ENCODE measurements at places on chromosomes 2 and 18.

DNA sequence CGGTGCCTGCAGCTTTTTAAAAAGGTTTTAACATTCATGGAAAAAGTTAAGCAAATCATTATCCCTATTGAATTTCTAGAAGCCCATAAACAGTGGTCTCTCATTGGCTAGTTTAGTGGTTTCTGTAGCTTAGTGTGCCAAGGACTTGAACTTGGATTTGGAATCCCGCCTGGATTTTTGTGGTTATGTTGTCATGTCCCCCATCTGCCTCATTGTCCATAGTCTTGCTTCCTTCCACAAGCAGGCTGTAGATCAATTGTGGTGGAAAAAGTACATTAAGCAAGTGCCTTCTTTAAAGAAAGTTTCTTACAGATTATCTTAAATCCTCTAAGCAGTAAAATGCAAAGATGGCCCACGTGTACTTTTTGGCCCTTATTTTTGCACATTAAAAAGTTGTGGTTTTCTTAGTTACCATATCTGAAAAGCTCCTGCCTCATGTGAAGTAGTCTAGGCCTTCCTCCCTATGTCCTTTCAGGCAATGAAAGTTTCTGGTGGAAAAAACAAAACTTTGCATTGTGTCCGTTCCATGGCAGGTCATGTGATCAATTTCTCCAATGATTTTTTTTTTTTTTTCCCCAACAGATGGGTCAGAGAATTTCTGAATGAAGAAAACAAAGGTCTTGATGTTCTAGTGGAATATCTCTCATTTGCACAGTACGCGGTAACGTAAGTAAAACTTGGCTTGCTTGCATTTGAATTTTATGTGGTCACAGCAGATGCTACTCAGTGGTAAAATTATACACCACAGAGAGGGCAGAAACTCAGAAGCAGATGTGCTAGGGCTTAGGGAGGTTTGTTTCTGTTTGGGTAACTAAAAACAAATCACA, 158.9 kb downstream of the PRPF40A start:
- DNase-seq = peak; percentile 82

DNA sequence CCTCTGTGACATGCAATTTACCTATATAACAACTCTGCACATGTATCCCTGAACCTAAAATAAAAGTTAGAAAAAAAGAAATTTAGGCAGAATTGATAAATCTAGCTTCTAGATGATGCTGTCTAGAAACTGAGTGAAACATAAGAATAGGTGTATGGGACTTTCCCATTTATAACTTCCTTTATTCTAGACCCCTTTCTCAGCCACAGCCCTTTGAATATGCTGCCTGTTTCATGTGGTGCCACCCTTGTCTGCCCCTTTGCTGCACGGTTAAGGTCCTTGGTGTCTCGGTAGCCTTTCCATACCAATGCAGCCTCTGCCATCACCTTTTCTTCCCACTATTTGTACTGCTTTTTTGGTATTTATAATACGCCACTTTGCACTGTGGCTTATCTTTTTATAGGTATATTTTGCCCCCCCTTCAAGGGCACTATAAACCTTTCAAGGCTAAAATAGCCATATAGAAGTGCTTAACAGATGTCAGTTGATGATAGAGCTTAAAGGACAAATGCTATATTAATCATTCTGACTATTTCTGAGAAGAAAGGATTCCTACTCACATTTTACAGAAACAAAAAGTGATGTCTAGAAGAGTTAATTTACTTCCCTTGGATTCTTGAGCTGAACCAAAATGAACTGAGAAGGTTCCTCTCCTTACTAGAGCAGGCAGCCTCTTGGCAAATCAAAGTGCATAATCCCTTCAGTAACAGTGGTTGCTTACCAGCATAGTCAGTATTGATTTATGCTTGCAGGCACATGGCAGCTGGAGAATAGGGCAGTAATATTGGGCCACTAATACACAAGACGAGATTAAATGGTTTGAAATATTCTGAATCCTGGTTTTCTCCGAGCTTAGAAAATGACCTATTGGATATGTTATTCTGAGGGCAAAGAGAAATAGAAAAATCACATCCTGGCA, 88.1 kb upstream of the CYP26B1 start:
- no peak for DNase-seq

- no peak for DNase-seq
These were observed 44.5 kb downstream of the TNS1 start for GRCh38 chr2:217958206-217958883.

GRCh38 chr2:225002656-225003045, 39.6 kb downstream of the DOCK10 start:
- no peak for DNase-seq

- DNase-seq = no peak
These were observed 198.0 kb upstream of the CCDC150 start for GRCh38 chr2:196441527-196441926.

GRCh38 chr2:237896507-237896892, 37.1 kb downstream of the RAMP1 start:
- no peak for DNase-seq

- DNase-seq = no peak
These were observed 36.8 kb upstream of the UNC80 start for GRCh38 chr2:209734805-209735204.

- no peak for DNase-seq
These were observed 29.6 kb downstream of the LPIN2 start for GRCh38 chr18:2983296-2983695.

- no peak for DNase-seq
These were observed 141.8 kb downstream of the SMAD2 start for GRCh38 chr18:47788621-47789020.

DNA sequence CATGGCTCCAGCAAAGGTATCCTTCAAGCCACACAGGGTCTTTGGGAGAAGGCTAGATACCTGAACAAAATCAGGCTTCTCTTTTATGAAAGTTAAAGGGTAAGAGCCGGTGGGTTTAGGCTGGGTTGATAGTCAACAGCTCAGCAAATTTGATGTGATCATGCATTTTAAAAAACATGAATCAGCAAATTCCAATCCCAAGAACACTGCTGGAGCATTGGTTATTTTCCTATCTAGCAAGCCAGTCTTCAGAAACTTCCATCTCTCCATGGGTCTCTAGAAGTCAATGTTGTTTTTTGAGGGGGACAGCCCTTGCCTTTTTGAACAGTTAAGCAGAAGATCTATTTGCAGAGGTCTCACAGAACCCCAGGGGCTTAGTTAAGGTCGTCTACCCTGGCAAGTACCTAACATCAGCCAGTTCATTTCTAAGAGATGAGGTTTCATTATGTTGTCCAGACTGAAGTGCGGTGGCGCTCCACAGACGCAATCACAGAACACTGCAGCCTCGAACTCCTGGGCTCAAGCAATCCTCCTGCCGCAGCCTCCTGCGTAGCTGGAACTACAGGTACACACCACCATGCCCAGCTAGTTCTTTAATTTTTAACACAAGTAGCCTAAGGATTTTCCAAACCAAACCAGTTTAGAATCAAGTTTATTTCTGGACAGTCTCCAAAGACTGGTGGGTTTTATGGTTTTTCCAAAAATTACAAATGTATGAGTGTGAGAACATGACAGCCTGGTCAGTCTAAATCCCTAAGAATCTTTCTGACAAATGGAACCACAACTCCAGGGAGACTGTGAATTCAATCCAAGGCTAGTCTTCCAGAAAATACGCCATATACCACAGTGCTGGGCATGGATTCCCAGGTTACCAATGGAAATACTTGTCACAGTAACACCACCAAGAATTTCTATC, 4.1 kb upstream of the ZCCHC2 start:
- DNase-seq = no peak

DNA sequence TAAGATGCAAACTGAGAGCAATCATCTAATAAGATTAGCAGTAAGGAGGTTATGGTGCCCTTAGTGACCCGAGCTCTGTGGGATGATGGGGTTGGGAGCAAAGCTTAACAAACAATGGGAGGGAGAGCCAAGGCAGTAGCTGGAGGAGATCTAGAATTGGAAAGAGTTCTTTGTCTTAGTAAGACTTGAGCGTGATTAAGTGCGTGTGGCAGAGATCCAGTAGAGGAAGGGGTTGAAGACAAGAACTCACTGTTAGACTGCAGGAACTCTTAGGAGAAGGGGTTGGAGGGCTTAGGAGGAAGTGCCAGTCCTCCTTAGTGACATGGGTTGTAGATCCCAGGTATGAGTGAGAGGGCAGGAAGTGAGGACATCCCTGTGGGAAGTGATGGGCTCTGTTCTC, 184.7 kb downstream of the GFPT1 start:
- DNase-seq = no peak

DNA sequence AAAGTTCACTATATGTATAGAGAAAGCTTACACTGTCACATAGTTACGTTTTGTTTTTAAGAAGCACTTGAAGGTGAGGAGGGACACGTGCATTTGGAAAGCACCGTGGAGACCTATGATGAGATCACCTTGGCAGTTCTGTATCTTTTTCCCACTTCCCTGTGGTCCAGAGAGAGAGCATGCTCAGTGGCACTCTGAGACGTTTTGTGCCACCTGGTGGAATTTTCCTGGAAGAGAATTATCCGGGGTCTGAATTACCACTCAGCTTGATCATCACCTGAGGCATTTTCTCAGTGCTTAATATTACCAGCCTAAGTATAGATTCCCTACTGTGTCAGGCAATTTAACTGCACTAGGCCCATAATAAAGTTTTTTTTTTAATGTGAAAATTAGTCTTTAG, 469.4 kb upstream of the SMIM21 start:
- no peak for DNase-seq

DNA sequence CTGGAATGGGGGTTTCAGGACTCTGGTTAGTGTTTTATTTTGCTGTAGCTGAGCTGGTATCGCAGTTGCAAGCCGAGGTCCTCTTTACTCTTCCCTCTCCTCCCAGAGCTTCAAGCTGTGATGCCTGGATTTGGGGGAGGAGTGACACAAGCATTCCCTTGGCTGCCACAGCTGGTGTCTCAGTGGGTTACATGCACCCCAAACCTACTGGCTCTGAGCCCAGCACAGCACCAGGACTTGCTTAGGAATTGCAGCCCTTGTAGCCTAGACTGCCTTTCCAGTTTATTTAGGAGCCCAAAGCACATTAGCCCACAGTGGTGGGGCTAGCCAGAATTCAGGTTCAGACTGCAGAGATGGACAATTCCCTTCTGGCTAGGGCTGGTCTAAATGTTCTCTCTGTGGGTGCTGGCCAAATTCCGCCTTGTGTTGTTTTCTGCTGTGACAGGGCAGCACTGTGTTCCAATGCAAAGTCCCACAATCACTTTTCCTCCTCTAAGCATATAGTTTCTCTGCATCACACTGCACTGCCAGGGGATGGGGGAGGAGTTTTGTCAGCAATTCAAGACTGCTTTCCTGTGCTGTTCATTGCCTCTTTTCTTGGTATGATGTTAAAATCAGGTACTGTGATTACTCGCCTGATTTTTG, 122.8 kb downstream of the SLC4A10 start:
- DNase-seq = no peak

GRCh38 chr2:216436383-216436782, 24.1 kb downstream of the SMARCAL1 start:
- no peak for DNase-seq

- DNase-seq = peak; percentile 73
These were observed 71.9 kb downstream of the VWC2L start for GRCh38 chr2:214482728-214483127.

DNA sequence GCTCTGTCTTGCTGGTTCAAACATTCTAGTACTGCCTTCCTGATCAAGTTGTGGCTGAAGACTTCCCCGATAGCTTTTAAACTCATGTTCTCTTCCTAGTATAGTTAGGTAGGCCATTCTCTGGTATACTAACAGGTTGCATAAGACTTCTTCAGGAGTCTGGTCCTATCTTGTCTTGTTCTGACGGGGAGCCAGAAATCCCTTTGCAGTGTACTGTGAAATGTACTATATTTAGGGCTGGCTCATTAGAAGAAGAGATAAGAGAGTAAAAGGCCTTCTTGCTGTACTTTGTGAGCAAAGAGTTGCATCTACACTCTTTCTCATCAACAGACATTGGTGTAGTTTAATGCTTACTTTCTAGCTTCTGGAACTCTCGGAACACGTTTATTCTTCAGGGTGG, 331.9 kb downstream of the NUP35 start:
- DNase-seq = no peak

DNA sequence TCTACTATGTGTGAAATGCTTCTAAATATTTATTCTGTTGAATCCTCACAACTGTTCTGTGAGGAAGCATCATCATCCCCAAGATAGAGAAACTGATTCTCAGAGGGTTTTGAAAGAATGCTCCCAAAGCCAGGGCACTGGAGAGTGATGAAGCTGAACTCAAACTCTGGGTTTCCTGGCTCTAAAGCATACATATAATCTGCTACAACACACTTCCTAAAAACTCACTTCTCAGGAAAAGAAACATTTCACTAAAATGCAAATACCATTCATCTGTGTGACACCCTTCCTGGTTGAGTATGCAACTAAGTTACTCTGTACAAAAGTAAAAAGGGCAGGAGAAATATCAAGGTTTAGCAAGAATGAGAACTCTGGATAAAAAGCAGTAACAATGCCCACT, 58.6 kb downstream of the GRB14 start:
- no peak for DNase-seq

DNA sequence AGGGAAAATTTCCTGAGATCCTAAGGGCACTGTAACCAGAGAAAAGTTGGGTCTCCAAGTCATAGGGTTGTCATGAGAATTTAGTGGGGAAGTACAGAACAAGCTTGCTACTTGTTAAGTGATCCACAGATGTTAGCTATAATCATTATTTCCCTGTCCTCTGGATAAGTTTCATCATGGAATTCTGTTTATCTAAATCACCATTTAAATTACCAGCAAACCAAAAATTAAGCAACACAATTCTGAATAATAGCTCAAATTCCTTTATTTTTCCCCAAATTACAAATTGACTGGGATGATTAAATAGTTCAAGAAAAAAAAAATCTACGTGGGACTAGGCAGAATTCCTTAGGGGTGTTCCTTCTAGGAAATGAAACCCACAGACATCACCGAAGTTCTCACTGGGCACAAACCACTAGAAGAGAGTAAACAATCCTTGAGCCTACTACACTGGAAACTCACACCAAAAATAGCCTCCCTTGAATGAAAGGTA, 159.5 kb downstream of the COL6A3 start:
- no peak for DNase-seq

DNA sequence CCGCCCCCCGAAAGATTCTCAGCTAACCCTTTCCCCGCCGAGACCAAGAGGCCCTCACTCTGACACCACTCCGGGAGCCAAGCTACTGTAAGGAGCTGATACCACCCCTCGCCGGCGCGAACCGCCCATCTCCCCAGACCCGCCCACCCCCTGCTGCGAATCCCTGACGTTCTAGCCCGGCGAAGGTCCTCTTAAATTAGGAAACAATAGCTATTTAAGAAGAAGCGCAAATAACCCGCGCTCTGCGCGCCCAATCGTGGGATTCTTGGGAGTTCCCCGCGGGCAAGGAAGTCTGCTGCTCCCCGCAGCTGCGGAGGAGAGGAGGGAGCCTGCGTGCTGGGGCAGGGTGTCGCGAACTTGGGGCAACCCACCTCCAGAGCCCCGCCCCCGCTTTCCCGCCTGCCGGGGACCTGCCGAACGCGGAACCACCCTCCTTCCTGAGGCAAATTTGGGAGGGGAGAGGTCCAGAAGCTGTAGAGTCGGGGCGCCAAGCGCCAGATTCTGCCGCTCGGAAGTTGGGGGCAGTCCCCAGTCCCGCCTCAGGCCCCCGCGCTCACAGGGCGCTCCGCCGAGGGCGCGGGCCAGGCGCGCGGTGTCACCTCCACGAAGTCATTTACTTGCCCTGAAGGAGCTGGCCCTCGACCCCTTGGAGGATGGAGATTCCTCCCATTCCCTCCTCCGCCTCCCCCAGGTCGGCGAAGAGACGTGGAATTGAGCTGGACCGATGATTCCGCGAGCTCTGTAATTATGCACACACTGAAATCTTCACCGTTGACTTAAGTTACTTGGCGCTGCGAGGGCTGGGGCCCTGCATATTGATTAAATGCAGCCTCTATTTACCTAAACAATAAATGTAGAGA, 8.4 kb upstream of the SP9 start:
- no peak for DNase-seq
